HepG2 (cell line): ENCODE measurements at places on chromosomes 4 and X. TPM values are rescaled to one million over a fixed set of nuclear protein-coding genes. Genes with fewer than 3 reads are reported as not detected.

DNA sequence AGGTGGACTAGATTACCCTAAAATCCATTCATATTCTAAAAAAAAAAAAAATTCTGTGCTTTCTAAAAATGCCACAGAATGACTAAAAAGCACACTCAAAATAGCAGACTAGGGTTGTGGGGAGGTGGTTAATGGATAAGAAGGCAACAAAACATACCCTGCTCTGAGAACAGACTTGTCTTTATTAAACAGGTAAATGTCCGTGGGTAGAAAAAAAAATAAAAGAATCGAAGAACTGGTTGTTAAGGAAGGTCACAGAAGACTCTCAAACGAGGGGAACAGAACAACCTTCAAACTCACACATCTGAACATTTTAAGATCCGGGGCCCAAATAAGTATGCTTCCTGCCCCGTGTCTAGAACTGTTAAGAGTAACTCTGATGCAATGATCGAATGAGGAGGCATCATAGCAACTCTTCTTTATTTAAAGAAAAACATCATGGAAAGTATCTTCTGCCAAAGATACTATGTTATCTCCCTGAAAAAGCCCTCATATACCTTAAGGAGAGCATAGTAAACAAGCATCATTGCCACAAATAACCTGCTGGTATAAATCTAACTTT, 68.4 kb downstream of the ELF2 start:
- no peak overlapping the region for H3K4me3 ChIP-seq
- H3K27ac ChIP-seq, result no peak overlapping the region
- DNase-seq, result no peak
- no peaks in the 10 kb centered on the region for H3K36me3 ChIP-seq
- H3K27me3 ChIP-seq, result no peaks in the 10 kb centered on the region

DNA sequence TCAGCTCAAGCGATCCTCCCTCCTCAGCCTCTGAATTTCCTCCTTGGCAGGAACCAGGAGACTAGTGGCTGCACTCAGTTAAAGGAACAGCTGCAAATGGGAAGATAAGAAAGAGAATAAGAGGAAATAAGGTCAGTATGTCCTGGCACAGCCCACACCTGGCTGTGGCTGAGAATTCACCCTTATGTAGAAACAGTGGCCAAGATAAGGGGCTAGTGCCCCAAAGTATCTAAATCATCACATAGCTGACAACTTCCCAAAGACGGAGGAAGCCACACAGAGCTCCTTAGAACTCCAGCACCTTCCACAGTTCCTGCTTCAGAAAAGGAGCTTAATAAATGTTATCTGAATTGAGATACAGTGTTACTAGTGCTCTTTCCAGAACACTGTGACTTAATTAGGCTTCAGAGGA, 2.3 kb upstream of the CHIC2 start:
- H3K36me3 ChIP-seq, result no peaks in the 10 kb centered on the region
- no peak overlapping the region for H3K27ac ChIP-seq
- H3K4me1 ChIP-seq, result peaks cover 26% of the 10 kb centered on the region

Gene CLGN
- 10.0 and 17.0 TPM in 2 replicates for total RNA-seq

Gene TLR10
- total RNA-seq, result not detected in 2 replicates

Gene CT47B1
- not detected in 2 replicates for total RNA-seq

DNA sequence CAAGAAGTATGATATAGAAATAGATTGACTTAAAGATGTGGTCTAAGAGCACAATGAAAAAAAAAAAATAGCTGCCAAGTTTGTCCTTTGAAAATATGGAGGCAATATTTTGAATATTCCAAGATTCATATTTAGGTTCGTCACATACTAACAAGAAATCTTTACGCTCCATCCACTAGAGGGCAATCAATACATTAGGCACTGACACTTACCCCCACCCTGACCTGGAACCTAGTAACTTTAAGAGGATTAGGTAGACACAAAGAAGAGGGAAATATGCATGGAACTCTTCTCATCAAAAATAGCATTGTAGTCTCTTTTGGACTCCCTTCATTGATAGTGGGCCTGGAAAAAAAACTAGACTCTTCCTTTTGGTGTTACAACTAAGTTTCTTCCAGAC, 1108.1 kb downstream of the PCDH19 start:
- peak; percentile 5 for DNase-seq
- no peak overlapping the region for H3K4me3 ChIP-seq
- no peaks in the 10 kb centered on the region for H3K4me1 ChIP-seq
- no peak overlapping the region for H3K27ac ChIP-seq
